ENCODE measurements at places on chromosomes 1 and 21. TPM values are rescaled to one million over a fixed set of nuclear protein-coding genes. Genes with fewer than 3 reads are reported as not detected.

GRCh38 chr21:36816561-36817130 is 117.7 kb downstream of the SIM2 start:
- DNase-seq = no peak

- no peak for DNase-seq
Measured at GRCh38 chr1:210588946-210589345, 260.2 kb downstream of the HHAT start.

Gene ASAP3
- 22.4 TPM for total RNA-seq

DNA sequence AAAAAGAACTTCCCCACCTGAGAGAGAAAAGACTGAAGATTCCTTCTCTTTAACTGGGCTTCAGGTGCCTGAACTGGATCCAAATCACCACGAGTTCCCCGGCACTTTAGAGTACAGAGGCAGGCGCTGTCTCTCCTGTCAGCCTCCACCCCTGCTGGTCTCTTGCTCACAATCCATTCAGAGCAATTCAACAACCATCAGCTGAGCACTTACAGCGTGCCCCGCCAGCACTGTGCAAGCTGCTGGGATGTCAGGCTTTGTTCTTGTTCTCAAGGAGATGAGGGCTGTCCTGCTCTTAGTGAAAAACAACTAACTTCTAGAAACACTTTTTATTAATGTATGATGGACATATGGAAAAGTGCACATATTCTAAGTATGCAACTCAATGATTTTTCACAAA is 68.7 kb upstream of the VAMP3 start:
- no peak for DNase-seq

- no peak for DNase-seq
Measured at GRCh38 chr1:167446966-167447365, 71.4 kb downstream of the CD247 start.
